ENCODE measurements at places on chromosomes 2 and 18.

GRCh38 chr2:211611061-211611518 lies 927.5 kb downstream of the ERBB4 start:
- no peak for DNase-seq

DNA sequence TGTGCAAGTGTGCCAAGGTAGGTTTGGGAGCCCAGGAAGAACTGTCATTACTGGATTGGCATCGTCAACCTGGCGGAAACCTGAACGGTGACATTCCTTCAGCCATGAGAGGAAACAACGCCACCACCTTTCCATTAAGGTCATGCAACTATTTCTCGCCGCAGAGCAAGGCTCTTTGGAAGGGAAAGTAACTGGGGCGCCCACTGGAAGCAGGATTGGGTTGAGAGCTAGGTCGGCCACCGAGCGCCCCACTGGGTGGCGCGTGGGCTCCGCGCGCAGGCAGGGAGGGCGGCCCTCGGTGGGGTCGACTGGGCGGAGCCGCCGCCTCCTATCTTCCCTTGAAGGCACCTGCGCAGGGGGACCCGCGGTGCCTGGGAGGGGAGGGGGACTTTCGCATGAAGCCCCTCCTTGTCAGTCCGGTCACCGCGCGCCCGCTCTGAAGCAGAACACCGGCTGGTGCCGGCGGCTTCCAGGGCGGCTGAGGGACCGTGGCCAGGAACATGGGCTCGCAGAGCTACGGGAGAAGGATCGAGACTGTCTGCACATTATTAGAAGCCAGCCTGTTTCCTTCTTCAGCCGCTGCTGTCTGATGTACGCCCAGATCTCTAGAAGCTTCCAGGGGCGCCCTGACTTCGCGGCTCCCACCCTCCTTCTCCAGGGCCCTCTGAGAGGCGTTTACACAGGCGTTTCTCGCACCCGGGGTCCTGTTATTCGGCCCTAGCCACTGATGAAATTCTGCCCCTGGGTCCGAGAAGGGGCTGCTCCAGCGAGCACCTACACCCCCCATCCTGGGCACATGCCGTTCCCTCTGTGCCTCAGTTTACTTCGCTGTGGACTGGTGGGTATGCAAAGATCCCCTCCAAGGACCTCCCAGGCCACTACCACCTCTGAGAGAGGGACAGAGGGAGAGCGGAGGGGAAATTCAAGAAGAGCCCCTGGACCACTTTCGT lies 27.3 kb upstream of the MAL start:
- no peak for DNase-seq

GRCh38 chr18:3489462-3489861 lies 39.5 kb downstream of the TGIF1 start:
- DNase-seq, result no peak

DNA sequence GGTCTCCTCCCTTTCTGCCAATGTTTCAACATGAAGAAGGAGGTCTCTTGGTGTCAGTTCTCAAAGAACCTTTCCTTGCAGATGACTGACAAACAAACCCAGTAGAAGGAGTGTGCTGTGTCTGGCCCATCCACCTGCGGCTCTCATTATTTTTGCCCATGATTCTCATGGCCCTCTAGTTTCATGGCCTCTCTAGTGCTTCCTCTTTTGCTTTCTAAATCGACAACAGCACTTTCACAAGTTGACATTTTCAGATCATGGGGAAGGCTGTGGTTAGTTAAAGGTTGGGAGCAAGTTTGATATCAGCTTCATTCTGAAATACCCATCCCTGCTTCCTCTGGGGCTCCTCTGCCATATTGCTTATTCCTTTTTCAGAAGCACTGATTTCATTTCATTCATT lies 805.2 kb downstream of the SLC4A3 start:
- no peak for DNase-seq

- DNase-seq, result no peak
Measured at GRCh38 chr2:189128970-189129369, 50.6 kb downstream of the COL5A2 start.

- no peak for DNase-seq
Measured at GRCh38 chr18:53241161-53241560, 901.2 kb downstream of the DCC start.

DNA sequence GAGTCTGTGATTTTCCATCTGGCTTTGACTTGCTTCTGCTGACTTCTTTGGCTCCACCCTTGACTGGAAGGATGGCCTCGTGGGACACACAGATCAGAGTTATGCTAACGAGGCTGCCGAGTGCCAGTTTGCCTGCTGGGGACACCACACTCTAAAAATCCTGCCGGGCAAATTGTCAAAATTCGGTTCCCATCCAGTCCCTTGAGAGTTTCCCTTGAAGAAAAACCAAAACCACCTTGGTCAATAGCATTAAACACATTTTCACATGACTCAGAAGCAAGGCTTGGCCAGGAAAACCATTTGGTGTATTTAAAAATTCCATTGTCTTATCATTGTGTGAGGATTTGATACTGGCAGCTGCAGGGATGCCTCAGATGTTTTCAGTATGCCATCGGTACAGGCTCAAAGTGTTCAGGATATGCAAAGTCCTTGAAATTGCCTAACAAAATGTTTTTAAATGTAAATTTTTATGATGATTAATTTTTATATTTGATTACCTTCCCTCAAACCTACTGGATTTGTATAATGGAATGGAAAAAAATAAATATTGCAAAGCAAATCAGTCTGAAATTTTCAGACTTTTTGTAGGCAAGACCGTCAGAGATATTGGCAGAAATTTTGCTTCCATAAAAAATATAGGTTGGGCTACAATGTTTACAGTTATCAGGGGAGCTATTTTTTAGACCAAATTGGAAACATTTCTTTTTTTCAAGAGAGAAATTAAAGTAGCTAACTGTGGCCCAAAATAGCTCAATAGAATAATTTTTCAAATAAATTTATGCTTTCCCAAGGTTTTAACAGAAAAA lies 41.6 kb downstream of the KCNE4 start:
- DNase-seq, result no peak

- DNase-seq, result no peak
Measured at GRCh38 chr18:23056315-23056714, 79.0 kb upstream of the CABLES1 start.

DNA sequence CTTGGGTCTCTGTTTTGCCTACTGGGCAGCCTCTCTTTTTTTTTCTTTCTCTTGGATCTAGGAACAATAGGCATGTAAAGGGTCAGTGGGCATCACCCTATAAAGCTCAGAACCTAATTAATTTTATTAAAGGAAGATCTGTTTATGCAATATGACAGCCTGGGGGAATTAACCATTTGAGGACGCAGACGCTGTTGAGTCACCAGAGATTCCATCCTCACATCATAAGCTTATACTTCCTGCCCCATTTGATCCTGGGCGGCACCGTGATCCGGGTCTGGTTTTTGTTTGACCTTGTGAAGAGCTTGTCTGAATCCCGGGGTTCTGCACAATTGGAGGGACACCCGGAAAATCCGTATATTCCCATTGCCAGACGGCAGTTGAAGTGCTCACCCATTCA lies 16.8 kb upstream of the BCL11A start:
- no peak for DNase-seq

DNA sequence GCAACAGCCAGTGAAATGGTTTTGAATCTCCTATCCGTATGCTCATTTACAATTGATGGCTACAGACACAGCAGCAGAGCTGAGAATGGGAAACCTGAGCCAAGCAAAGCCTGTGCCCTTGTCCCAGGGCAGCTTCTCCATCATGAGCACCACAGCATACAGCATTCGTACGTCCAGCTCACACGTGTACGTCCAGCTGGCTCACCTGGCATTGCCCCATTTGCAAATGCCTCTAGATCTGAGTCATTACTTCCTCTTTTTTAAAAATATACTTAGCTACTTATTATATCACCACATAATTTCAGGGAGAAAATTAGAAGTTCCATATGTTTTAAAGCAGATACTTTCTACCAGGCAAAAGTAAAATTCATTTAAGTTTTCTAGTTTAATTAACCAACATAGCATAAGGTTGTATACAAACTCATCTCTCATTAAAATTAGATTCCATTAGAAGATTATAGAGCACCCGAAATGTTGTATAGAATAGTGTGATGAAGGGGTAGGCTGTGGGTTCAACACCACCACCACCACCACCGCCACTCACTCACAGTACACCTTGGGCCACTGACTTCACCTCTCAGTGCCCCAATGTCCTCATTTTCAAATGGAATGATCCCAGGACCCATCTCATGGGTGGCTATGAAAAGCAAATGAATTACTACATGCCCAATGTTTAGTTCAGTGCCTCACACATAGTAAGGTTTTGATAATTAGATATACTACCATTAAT lies 31.4 kb upstream of the TMEM177 start:
- no peak for DNase-seq

DNA sequence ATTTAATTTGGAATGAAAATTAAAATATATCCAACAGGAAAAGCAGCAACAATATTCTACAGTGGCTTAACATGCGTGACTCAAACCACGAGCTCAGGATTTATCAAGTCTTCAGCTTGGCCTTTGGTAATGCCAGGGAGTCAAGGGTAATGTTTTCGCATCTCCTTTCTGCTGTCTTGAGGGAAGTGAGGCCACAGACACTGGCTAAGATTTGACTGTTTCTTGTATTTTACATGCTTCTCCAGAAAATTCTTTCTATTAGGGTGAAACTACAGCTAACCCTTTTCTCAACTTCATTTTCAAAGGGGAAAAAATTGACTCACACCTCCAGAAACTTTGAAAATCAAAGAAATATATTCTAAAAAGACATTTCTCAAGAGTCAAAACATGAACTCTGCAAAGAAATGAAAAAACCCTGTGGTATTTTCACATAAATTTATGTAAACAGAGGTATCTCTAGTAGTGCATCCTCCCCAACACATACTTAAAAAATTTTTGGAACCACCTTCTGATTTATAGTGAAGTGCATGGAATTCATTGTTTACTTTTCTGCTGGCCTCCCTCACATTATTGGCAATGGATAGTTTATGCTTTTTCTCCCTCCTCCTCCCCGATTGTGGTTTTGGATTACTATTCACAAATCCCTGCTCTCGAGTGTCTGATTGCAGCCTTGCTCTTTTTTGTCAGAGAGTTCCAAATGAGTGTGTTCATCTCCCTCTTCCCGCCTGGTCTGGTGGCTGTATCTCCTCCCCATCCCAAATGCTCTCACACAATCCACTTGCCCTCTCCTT lies 48.7 kb downstream of the DPP4 start:
- no peak for DNase-seq
